ENCODE measurements at places on chromosomes 16 and 17.
A peak's percentile ranks its signal among the peaks of the same experiment; 100 is the strongest.

DNA sequence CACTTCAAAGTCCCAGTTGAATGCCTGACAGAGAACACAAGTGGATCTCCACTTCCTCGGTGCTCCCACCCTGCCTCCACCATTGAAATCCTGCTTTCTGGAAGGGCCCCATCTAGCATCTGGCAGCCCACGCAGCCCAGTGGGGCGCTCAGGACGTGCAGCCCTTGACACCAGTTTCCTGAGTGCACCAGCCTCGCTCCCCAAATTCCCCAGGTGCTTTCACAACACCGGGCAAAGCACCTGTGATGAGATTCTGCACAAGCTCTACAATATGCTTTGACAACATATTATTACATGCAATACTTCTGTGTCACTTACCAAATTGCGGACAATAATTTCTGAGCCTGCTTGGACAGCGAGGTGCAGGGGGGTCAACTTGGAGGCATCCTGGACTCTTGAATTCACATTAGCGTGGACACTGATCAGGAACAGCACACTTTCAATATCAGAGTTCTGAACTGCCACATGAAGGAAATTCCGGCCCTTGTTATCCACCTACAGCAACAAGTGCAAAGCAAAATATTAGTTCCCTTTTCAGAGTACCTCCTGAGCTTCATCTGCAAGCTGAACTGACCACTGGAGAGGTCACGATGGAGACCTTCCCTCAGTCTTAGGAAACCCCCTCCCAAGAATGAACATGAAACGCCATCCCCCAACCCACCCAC, 33.9 kb downstream of the CYB5D2 start:
- no peak for DNase-seq

DNA sequence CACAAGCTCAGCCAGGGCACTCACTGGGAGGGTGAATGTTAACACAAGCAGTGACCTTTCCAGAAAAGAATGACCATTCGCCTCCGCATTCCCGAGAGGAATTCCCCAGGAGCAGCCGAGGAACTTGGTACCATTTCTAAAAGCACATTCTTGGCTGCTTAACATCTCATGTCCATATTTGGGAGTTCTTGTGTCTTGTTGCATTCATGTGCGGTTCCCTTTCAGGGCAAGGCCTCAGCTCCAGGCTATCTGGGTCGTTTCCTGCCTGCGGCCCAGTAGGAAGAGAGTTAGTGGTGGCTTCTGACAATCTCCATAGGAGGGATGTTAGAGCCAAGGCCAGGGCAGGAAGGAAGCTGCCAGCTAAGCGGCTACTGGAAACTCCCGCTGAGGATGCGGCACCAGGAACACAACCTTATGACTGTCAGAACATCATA, 27.8 kb upstream of the MEAK7 start:
- DNase-seq = peak; percentile 9

DNA sequence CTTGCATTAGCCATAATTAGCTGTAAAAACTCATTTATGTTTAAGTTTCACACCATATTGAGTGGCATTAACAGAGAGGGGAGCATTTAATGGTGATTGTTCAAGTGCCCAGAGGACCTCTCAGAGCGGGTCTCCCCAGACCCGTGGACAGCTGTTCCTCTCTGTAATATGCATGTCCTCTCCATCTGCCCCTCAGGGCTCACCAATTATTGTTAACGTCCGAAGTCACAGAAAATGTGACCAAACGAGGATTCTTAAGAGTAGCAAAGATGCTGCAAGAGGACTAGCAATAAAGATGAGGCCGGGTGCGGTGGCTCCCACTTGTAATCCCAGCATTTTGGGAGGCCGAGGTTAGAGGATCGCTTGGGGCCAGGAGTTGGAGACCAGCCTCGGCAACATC, 130.2 kb downstream of the CPPED1 start:
- DNase-seq = no peak

- no peak for DNase-seq
Measured at GRCh38 chr16:47971225-47971624, 184.6 kb downstream of the ABCC12 start.

DNA sequence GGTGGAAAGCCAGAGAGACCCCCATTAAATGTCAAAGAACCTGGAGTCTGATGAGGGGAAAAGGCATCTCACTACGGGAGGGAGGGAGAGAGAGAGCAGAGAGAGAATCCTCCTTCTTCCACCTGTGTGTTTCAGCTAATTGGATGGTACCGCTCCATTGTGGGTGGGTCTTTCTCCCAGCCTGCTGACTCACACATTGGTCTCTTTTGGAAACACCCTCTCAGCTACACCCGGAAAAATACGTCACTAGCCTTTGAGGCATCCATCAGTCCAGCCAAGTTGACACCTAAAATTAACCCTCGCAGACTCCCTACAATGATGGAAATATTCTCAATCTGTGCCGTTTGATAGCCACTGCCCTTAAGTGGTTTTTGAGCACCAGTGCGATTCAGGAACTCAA, 100.4 kb downstream of the ELAC2 start:
- DNase-seq = no peak

DNA sequence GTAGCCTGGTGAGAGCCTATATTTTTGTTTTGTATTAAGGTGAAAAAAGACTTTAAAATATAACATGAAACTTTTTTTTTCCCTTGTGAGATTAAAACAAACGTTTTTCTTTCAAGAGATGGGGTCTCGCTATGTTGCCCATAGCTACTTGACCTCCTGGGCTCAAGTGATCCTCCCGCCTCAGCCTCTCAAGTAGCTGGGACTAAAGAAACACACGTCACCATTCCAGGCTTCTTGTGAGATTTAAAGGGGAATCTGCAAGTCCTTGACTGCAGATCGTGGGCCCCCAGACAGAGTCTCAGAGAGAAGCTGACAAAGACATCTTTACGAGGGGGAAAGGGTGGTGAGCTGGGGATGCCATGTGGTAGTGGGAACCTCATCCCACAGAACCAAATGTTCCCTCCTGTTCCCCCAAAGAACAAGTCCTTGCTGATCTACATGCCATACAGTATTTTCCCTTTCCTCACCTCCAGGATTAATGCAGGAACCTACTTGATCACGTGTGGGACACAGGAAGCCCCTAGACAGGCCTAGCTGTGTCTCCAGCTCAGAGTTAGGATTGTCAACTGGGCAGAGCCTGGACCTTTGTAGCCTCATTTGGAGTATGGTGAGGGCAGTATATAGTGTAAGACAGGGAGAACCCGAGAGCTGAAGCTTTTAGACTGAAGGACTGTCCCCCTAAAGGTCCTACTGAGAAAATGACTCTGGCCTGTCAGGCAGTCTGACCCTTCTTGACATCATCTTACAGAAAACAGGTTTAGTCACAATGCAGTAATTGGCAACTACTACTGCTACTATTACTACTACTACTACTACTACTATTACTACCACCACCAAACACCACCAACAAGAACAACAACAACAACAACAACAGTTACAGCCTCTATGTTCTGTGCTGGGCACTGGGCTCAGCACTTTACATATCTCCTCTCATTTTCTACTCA, 4.1 kb downstream of the MAP3K14 start:
- DNase-seq = no peak

GRCh38 chr17:67105213-67105612, 60.9 kb downstream of the CACNG1 start:
- DNase-seq = no peak

DNA sequence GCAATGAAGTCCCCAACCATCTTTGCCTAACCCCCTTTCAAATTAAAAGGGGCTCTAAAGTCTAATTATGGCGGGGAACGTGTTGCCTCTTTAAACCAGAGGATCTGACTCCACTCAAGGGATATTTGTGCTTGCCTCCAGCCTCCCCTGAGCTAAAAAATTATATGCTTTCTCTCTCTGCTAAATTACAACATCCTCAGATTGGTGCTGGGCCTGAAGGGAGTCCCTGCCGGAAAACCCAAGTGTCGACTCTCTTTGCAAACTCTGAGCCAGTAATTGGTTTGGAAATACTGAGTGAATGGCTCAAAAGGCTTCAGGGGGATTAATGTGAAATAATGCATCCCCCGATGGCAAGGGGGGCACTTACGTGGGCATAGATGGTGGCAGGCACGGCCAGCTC, 208.5 kb upstream of the TNRC6C start:
- no peak for DNase-seq

DNA sequence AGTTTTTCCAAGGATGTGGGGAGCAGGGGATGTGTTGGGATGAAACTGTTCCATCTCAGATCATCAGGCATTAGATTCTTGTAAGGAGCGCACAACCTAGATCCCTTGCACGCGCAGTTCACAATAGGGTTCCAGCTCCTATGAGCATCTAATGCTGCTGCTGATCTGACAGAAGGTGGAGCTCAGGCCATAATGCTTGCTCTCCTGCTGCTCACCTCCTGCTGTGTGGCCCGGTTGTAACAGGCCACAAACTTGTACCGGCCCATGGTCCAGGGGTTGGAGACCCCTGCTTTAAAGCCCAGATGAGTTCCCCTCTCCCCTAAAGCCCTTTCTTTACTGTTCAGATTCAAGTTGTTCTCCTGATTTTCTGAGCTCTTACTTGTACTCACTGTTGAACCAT, 44.8 kb downstream of the RNF135 start:
- no peak for DNase-seq

DNA sequence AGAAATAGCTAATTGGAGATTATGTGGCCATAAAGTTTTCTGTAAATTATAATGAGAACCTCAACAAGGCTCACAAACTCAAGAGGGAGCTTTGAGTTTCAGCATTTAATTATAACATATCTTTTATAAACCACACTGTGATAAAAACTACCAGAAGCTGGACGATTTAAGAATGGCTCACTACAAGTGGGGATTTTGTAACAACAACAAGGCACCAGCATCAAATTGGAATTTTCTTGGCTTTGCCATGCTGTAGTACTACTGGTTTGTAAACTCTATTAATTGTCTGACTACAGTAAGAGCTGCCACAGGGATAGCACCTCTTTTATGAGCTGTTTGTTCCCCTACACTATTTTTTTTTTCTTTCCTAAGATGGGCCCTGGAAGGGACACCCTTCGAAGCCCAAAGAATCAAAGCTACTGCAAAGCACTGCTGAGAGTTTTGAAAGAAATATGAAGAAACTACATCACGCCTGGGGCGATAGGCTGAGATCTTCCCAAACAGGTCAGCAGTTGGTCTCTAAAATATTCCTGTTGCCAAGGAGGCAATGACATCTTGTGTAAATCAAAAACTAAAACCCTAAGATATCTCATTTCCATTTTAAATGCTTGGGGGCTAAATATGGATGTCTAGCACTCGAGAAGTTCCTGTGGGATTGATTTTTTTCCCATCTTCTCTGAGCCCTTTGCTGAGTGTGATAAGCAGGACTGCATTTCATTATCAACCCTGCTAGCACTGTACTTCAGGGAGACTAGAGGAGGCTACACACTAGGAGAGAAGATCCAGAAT, 40.9 kb downstream of the SKAP1 start:
- DNase-seq = no peak

GRCh38 chr17:72394531-72394930, 273.7 kb downstream of the SOX9 start:
- DNase-seq = no peak

DNA sequence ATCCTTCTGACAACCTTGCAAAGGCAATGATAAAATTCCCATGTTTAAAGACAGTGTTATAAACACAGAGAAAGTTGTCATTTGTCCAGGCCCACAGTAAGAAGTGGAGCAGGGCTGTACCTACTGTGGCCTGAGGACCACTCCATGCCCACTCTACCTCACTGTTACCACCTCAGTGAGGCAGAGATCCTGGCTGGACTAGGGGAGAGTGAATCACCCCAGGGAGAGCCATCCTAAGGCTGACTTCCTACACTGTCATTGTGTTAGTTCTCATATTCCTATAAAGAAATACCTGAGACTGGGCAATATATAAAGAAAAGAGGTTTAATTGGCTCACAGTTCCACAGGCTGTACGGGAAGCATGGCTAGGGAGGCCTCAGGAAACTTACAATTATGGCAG, 228.8 kb upstream of the HSBP1 start:
- DNase-seq = no peak

- DNase-seq = no peak
Measured at GRCh38 chr17:11805952-11806351, 191.3 kb downstream of the ZNF18 start.

DNA sequence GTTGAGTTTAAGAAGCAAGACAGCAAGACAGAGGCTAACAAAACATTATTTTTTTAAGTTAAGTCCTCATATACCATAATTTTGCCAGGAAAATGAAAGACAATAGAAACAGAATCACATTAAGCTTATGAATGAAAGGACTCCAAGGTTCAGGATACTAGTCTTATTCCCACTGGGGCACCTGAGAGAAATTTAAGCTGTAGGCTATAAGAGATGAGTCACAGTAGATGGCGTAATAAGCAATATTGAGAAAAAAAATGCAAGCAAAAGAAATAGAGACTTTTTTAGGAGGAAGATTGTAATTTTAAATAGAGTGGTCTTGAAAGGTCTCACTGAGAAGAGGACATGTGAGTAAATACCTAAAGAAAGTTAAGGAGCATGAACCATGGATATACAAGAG, 57.1 kb upstream of the KIF2B start:
- no peak for DNase-seq

- DNase-seq = no peak
Measured at GRCh38 chr17:27525316-27525715, 69.1 kb downstream of the KSR1 start.

GRCh38 chr17:15511142-15511541, 43.7 kb upstream of the CDRT4 start:
- no peak for DNase-seq

- peak; percentile 6 for DNase-seq
Measured at GRCh38 chr17:1978396-1978949, 46.7 kb downstream of the RTN4RL1 start.

- DNase-seq = no peak
Measured at GRCh38 chr17:19398301-19399181, 11.6 kb upstream of the MFAP4 start.

DNA sequence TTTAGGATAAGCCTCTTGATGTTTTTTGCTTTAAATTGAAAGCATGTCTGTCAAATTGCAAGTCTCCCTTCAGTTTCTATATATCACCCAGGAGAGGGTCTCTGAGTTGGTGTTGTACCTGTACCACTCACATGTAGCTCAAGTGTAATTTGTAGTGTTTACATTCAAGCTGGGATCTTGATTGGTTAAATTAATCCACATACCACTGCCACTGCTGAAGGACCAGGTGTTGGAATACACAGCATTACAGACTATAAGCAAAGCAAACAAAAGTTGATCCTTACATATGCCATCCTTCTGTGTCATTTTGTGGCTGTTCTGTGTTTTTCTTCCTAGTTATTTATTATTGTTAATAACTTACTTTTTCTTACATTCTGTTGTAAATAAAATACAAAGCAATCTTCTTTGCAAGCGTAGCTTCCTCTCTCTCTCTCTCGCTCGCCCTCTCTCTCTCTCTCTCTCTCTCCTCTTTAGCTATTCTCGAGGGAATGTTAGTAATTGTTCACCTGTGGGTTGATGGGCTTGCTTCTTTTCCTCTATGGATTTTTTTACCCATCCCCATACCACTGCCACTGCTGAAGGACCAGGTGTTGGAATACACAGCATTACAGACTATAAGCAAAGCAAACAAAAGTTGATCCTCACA, 20.8 kb upstream of the NOL11 start:
- no peak for DNase-seq

DNA sequence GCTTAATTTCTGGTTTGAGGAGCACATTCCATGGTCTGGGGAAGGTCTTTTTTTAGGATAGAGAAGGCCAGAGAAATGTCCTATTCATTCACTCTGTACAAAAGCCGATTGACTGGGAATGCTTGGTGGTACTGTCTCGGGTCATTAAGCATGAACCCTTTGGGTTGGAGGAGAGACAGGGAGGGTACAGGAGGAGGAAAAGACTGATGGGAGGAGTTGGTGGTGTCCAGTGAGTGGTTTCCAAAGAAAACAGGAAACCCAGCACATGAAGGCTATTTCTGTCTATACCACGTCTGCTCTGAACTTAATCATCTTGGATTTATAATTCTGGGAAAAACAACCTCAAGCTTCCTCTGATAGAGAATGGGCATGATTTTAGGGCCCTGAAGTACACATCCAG, 111.9 kb downstream of the XYLT1 start:
- DNase-seq = no peak

- no peak for DNase-seq
Measured at GRCh38 chr16:55678161-55678821, 22.5 kb downstream of the SLC6A2 start.
